Cardiac ventricle fibroblast (primary cell): ENCODE measurements at places on chromosomes 2 and 18. TPM values are rescaled to one million over a fixed set of nuclear protein-coding genes. Genes with fewer than 3 reads are reported as not detected.

PSMA8 gene
- total RNA-seq: not detected in 2 replicates

C18orf63 gene
- not detected in 2 replicates for total RNA-seq

COL4A4 gene
- 32.8 and 35.2 TPM in 2 replicates for total RNA-seq

ANKRD62 gene
- not detected in 2 replicates for total RNA-seq

RESP18 gene
- total RNA-seq: not detected in 2 replicates

KCNG2 gene
- total RNA-seq: 0.44 and 0.49 TPM in 2 replicates

DHRS9 gene
- total RNA-seq: 0.34 and 0.69 TPM in 2 replicates

CHST9 gene
- not detected in 2 replicates for total RNA-seq

FBXO48 gene
- total RNA-seq: 0.31 and 0.78 TPM in 2 replicates

DSG1 gene
- not detected in 2 replicates for total RNA-seq

CTNNA2 gene
- not detected in 2 replicates for total RNA-seq

CYTIP gene
- total RNA-seq: not detected in 2 replicates

SKOR2 gene
- not detected in 2 replicates for total RNA-seq

SLC66A3 gene
- 39.0 and 42.7 TPM in 2 replicates for total RNA-seq

RNF144A gene
- 4.7 and 6.9 TPM in 2 replicates for total RNA-seq

FAM237A gene
- total RNA-seq: not detected in 2 replicates

RAPH1 gene
- total RNA-seq: 44.3 and 84.6 TPM in 2 replicates

VWC2L gene
- 0.10 TPM in 1 of 2 replicates, not detected in the other for total RNA-seq

HRH4 gene
- 0.10 TPM in 1 of 2 replicates, not detected in the other for total RNA-seq

DPYSL5 gene
- not detected in 2 replicates for total RNA-seq

RAB27B gene
- total RNA-seq: 1.1 and 1.5 TPM in 2 replicates

PLEKHA3 gene
- total RNA-seq: 6.4 and 8.3 TPM in 2 replicates

RFTN2 gene
- total RNA-seq: 16.2 and 18.1 TPM in 2 replicates

IKZF2 gene
- total RNA-seq: 7.6 and 10.6 TPM in 2 replicates

UGT1A8 gene
- not detected in 2 replicates for total RNA-seq

SLC5A7 gene
- total RNA-seq: not detected in 2 replicates
